ENCODE measurements at places on chromosomes 2 and 18. TPM values are rescaled to one million over a fixed set of nuclear protein-coding genes. Genes with fewer than 3 reads are reported as not detected.
A peak's percentile ranks its signal among the peaks of the same experiment; 100 is the strongest.

- peak overlapping the region; percentile 91 for H3K4me3 ChIP-seq
- no peak for DNase-seq
- H3K27ac ChIP-seq, result no peak overlapping the region
- H3K4me1 ChIP-seq, result no peaks in the 10 kb centered on the region
- H3K27me3 ChIP-seq, result no peaks in the 10 kb centered on the region
- peaks cover 17% of the 10 kb centered on the region for H3K36me3 ChIP-seq
Observed at GRCh38 chr2:208268156-208268952, 2.3 kb downstream of the PIKFYVE start.

GRCh38 chr2:63628403-63628942, 39.7 kb downstream of the MDH1 start:
- no peak for DNase-seq
- H3K4me1 ChIP-seq, result no peaks in the 10 kb centered on the region
- H3K27ac ChIP-seq, result no peak overlapping the region
- peaks cover 39% of the 10 kb centered on the region for H3K36me3 ChIP-seq

The FER1L5 gene
- total RNA-seq, result 1.2 TPM

The SPATA3 gene
- total RNA-seq, result not detected

Data from H9 (cell line).